ENCODE measurements at places on chromosomes 16 and 17. TPM values are rescaled to one million over a fixed set of nuclear protein-coding genes. Genes with fewer than 3 reads are reported as not detected.

DNA sequence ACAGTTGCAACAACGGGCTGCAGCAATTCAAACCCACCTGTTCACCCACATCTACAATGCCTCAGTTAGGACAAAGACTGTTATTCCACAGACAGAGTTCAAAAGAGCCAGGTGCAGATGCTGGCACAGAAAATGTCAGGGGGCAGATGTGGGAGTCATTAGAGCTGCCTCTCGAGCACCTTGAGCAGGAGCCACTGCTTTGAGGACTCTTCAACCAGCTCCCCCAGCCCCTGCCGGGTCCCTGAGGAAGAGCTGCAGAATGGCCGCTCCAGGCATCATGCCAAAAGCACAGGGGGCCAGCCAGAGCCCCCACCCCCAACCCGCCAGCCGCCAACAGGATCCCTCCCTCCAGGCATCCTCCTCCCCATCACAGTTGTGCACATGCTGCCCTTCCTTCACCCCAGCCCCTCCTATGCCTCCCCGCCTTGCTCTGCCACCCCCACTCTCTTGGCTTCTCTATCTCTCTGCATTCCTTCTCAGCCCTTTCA lies 20.8 kb downstream of the C17orf67 start:
- no peak for DNase-seq

DNA sequence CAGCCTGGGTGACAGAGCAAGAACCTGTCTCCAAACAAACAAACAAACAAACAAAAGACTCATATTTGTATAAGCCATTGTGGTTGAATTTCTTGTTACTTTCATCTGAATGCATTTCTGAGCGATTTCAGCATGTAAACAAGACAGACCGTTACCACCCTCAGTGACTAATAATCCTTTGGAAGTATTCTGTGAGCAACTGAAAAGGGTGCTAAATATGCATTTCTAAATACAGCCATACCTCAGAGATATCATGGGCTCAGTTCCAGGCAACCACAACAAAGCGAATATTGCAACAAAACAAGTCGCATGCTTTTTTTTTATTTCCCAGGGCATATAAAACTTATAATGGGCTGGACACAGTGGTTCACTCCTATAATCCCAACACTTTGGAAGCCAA lies 109.0 kb downstream of the USP31 start:
- DNase-seq: no peak

- no peak for DNase-seq
These were observed 29.9 kb downstream of the NKD1 start for GRCh38 chr16:50578137-50578536.

Gene CRYM
- not detected for total RNA-seq

Gene SLC26A11
- total RNA-seq: 19.6 TPM

Gene RUNDC3A
- not detected for total RNA-seq

DNA sequence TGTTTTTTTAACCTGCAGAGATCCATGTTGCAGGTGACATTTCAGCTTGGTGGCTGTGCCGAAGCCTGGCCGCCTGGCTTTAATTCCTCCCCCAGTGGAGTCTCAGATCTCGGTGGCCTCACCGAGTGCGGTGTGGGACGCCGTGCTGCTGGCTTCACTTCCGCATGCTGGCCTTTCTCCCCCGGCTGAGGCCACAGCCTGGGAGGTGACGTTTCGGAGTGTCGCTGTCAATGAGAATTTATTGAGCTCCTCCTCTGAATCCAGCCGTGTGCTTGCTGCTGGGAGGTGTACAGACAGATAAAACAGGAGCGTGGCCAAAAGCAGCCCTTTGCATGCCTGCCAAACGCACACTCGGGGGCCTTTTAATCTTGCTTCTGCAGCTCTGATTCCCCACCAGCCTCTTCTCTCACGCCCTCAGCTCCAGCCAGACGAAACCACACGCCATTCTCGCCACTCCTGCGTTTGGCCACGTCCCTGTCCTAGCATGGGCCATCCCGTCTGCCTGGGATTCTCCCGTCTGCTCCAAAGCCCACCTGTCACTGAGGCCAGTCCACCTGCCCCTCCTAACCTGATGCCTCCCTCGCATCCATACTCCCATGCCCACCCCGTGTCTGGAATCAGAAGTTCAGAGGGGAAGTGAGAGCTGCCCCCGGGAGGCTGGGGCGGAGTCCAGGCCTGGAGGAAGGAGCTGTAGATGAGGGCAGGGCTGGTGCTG lies 3.6 kb downstream of the GSE1 start:
- DNase-seq: no peak

DNA sequence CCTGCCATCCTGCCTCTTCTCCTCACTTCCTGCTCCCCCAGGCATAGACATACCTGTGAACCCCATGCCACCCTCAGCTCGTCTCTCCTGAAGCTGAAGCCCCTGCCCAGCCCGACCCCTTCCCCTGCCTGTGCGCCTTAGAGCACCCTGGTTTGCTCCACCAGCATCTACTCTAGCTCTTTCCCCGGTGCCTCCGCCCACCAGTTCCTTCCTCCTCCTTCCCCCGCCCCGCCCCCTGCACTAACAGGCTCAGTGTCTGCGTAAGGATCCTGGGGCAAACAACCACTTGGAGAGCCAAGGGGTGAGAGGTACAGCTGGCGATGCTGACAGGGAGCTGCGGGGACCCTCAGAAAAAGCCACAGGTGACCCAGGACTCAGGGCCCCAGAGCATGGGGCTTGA lies 1.9 kb downstream of the GPR142 start:
- DNase-seq: no peak

DNA sequence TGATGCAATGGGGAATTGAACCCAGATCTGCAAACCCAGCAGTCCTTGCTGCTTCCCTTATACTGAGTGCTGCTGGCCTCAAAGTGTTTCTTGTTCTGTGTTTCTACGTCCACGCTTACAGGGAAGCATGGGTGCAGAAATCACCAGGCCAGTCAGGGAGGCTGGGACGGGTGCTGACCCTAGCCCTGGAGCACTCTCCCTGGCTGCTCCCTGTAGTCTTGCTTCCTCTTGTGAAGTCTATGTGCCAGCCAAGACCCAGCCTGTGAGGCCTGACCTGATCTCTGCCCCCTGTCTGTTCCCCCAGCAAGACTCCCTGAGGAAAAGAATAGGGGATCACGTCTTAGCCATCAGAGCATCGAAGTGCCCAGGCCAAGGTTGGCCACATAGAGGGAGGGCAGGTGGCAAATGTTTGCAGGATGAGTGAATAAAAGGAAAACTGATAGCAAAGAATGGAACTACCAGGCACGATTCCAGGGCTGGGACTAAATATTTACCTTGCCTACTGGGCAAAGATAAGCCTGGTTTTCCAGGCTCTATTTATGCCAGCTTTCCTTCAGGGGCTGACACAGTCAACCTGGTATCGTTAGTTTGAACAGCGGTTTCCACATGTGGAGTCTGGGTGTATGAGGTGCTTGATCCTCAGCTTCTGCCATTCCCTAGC lies 41.2 kb upstream of the RHOT1 start:
- DNase-seq: no peak

GRCh38 chr17:80363518-80364090 lies 51.4 kb upstream of the ENDOV start:
- no peak for DNase-seq

- no peak for DNase-seq
These were observed 24.6 kb upstream of the GOSR2 start for GRCh38 chr17:46898364-46898763.

DNA sequence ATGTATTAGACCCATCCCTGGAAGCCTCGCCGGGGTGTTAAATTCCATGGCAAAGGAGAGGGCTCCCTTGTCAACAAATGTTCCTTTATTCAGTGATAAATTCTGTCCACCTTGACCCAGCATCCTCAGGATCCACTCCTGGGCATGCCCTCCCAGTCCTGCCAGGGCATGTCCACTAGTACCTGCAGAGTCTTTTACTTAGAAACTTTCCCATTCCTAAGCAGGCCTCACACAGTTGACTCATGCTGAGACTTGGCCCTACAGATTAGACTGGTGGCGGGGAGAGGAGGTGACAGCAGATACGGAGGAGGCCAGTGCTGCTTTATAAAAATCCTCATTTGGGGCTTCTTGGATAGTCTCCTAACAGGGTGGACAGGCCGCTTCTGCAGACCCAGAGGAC lies 88.8 kb downstream of the CYLD start:
- no peak for DNase-seq

DNA sequence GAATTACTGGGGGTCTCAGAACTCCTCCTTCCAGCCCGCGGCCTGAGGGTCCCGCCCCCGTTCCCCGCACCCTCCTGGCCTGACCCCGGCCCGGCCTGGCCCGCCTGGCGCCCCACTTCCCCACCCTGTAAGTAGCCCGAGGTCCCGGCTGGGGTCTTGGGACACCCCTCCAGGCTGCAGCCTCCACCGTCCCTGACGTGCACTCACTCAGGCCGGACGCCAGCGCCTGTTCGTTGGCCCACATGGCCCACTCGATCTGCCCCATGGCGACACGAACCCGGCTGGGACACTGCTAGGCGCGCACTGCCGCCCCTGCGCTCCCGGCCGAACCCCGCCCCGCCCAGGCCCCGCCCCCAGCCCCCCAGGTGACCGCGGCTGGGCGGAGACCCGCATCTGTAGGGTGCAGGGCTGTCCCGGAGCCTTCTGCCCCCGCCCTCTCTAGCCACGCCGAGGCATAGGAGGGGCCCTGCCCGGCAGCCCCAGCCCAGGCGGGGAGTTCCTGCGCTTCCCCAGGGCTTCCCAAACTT lies at the start of gene CYBA:
Gene CYBA (minus strand): TSS at position 305 of the 527 bp plus-strand sequence. CDS start 40 bp downstream, at position 265.
- peak; percentile 76 for DNase-seq

Gene HOXB8
- not detected for total RNA-seq

Gene KIFC3
- total RNA-seq: 2.9 TPM

GRCh38 chr16:85800321-85800669 lies 800 bp downstream of the COX4I1 start:
- peak; percentile 30 for DNase-seq

DNA sequence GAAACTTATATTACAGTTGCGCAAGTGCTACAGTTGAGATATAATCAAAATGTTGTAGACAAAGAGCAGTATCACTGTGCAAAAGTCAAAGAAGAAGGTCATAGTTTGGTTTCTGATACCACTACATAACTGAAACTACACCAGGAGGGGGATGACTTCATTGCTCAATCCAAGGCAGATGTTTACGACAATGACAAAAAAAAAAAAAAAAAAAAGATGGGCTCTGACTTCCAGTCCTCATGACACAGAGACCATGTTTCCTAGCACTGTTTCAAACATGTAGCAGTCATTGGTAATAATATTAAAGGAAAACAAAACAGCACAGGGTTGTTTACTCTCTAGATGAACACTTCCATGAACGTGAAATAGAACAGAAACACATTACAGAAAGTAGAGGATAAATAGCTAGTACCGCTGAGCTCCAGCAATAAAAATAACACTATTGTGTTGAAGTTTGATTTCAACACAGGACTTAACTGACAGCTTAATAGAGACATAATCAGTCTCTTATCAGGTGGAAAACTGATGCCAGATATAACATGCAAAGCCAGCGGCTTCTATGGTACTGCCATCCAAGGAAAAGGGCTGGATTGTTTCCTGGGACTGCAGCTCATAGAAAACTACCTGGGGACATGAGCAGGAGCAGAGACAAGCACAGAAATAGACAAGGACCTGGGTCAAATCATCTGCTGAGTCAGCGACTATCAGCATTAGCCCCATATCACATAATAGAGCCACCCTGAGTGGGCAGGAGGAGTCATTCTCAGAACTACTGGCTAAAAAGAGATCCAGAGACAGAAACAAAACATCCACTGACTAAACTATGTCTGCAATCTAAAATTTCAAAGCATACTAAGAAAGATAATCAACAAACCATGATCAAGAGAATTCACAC lies 463.6 kb upstream of the SOX9 start:
- DNase-seq: no peak

DNA sequence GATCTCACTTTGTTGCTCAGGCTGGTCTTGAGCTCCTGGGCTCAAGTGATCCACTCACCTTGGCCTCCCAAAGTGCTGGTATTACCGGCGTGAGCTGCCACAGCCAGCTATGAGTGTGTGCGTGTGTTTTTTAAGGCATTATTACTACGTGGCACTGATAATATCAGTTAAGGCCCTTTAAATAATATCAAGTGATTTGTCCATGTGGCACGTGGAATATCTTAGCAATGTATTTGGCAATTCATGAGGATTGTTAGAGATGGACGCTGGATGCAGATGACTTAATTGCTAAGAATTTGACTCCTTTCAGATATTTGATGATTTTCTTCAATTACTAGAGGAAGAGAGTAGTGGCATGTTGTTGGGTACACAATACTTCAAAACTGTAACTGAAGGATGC lies 25.5 kb upstream of the PMP22 start:
- no peak for DNase-seq

Gene BAIAP3
- 7.5 TPM for total RNA-seq
